GM12878 (cell line): ENCODE measurements at places on chromosomes 7 and 10.

DNA sequence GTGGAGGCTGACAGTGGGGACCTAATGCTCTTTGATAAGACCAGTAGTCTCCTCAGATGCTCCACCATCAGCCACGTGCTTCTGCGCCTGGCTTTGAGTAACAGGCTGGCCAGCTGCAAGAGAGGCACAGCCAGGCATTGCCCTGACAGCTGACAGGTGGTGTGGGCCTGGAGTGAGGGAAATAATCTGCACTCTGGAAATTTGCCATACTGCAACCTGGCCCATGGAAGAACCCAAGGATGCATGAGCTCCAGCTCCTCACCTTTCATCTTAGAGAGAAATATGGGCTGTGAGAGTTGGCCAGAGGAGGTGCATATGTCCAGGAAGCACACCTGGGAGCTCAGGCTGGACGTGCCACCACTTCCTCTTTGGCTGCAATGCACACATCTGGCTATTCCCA is 118.9 kb downstream of the PLXDC2 start:
- no peak for DNase-seq

DNA sequence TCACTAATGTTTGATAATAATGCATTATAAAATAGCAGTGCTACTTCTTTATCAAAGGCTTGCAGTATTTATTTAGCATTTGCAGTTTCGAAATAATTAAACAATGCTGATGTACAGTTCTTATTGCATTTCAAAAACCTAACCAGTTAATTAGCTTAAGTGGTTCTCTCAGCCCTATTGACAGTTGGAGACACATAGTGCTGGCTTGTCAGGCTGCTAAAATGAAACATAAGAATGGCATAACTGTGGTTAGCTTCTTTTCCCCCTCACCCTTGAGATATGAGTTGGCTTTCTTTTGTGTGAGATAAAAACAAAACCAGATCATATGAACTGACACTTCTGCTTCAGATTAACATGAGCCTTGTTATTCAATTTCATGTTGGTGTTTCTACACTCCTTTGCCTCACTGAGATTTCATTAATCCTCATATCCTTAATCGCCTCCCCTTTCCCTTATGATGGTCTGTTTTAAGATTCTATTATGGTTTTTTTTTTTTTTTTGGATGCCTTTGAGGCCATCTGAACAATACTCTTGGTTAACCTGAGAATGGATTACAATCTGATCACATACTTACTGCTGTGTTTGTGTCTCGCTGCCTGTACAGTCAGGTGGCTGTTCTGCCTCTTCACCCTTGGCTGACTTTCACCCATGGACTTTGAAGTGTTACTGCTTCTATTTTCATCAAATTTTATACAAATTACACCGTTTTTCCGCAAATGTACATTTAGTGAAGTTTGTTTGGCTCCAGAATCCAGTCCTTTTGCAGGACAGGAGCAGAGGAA is 108.0 kb downstream of the SDK1 start:
- no peak for DNase-seq

DNA sequence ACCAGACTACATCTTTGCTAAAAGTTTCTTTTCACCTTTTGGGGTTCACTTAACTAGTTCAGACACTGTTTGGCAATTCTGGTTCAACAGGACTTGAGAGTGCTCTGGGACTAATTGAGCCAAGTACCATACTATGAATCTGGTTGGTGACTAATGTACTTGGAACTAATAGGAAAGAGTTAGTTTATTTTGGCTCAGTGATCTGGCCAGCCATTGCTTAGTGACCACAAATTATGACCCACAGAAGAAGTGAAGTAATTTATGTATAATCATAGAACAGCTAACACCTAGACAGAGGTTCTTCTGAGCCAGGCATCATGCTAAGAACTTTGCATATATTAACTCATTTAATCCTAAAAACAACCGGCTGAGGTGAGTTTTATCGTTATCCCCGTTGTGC is 126.5 kb upstream of the JCAD start:
- DNase-seq, result no peak

DNA sequence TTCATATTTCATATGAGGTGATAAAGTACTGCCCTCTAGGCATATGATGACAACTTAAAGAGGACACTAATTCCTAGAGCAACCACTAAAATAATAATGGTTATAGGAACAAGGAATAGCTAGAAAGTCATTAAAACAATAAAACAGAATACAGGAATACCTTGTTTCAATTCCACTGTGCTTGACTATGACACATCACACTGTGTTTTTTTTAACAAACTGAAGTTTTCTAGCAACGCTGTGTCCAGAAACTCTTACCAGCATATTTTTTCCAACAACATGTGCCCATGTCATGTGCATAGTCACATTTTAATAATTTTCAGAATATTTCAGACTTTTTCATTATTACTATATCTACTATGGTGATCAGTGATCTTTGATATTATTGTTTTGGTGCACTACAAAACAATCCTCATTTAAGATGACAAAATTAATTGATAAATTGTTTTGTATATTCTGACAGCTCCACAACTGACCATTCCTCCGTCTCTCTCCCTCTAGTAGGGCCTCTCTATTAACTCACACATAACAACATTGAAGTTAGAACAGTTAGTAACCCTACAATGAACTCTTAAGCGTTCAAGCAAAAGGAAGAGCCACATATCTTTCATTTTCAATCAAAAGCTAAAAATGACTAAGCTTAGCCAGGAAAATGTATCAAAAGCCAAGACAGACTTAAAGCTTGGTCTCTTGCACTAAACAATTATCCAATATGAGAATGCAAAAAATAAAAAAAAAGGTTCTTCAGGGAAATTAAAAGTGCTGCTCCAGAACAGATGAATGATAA is 85.8 kb downstream of the SNX13 start:
- DNase-seq, result no peak

DNA sequence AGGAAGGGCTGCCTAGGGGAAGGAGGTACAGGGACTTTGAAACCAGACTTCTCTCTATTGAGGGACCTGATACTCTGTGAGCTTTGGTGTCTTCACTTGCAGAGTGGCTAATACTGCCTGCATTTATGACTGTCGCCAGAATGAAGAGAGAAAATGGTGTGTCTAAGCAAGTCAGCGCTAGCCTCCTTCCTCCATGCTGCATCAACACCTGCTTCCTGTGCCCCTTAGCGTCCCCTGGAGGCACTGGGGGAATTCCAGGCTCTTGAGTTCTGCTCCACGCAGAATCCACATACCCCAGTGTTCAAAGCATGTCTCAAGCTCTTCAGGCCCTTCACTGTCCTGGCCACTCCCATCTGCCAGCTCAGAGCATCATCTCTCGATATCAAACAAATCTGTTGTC is 140.5 kb downstream of the PKD1L1 start:
- no peak for DNase-seq

DNA sequence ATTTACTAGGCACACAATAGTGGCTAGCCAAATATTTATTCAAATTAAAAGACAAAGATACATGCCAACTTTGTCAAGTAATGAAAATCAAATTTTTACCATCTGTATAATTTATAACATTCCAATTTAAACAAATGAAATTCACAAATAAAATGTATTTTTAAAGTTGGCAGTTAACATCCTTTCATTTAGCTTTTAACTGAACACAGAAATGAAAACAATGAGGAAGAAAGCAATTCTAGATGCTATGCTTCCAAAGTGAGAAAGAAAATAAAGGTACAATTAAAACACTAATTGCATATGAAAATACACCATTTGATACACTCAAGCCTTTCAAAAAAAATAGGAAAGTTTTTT is 123.1 kb downstream of the MPP7 start:
- no peak for DNase-seq

DNA sequence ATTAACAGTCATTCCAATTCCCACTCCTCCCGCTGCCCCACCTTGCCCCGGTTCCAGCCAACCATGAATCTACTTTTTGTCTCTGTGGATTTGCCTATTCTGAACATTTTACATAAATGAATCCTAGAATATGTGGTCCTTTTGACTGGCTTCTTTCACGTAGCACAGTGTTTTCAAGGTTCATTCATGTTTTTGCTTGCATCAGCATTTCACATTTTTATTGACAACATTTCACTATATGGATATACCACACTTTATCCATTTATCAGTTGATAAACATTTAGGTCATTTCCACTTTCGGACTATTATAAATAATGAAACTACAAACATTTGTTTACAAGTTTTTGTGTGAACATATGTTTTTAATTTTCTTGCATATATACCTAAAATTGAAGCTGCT is 182.0 kb downstream of the ZNF248 start:
- no peak for DNase-seq

DNA sequence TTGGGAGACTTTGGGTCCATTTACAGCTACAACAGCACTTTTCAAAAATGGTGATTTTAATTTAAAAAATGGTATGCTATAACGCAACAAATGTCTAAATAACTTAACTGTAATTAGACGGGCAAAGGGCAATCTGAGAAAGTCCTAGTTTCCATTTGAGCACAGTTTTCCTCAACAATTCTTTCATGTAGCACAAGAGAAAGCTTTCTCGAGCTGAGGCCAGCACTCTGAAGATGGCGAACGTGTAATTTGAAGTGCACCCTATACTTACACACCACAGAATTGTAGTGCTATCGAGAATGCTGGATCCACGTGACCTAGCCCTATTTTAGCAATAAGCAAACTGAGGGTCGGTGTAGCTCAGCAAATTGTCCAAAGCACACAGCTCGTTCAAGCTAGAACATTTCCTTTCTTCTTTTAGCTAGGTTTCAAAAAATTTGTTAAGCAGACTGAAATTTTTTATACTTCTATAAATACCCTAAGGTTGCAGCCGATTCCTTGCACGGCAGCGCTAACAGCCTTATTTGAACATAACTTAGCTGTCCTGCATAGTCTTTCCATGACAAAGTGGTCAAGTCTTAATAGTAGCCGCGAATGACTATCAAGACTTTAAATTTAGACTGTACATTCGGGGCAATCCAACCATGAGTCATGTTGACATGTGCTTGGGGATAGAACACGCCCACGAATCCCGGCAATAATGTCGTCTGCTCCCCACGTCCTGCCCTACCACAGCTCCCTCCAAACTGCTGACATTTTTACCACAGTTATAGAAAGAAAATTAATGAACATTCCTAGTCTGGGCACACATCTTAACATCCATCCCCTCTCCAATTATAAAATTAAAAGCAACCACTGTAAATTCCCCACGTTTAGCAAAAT is 10.0 kb downstream of the KLF6 start:
- DNase-seq, result no peak

- peak; percentile 61 for DNase-seq
Measured at GRCh38 chr7:20310963-20311742, 19.5 kb upstream of the ITGB8 start.

DNA sequence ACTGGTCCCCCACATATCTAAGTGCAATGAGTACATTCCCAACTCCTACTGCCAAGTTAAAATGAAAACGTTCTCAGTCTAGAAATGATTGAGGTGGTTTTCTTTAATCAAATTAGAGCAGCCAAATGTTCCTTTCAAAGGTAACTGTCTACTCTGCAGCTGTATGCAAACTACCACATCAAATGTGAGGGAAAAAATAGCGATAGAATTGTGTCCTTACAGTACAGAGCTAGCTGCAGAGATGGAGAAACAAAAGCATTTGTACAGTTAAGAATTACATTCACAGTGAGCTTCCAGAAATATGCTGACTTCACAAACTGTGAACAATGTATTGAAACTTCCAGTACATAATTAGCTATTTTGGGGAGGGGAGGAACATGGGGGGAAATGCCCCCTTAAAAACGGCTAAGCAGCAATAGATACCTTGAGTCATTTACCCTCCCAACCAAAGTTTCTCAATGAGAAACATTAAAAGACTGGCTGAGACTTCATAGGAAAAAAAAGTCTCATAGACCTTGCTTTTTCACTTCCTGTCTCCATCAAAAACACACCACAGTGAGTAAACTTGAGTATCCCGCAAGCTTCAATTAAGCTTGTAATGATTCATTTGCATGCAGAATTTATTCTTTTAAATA is 22.9 kb downstream of the CDK6 start:
- DNase-seq, result peak; percentile 82

DNA sequence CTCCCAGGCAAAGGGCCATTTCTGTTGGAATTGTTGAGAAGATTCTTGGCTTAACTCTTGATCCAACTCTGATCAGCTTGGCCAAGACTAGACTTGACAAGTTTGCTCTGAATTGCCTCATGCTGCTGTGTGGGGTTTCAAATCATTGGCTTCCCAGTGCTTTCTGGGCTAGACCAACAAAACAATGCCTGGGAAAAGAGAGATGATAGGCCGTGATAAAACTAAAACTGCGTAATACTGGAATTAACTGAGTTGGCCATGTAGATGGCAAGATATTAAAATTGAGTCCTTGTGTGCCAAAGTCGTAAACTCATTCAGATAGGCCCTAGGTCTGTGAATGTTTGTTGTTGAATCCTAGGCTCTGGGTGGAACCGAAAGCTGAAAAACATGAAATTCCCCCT is 222.6 kb downstream of the MGMT start:
- no peak for DNase-seq

DNA sequence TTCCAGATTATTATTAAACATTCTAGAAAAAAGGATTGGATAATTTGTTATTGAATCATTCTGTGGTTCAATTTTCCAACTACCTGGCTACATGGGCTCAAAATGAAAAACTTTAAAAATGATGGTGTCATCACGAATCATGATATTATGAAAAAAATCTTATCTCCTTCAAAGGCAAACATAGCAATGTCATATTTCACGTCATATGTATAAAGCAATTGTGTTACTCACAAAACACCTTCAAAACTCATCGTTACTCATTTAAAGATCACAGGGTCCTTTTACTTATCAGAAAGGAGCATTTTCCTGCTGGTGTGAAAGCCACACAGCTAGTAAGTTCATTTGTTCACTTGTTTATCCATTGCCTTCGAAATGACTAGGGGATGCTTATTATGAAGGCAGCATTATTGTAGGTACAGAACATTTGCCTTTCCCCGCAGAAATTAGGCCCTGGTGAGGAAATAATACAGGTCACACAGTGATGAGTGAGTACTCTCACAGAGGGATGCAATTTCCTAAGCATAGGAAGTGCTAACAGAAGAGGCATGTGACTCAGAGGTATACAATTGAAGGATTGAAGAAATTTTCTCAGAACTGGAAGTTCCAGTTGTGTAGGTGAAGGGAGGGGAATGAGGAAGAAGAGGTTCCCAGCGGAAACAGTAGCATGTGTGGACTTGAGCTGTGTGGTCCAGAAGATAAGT is 478.7 kb downstream of the INHBA start:
- no peak for DNase-seq

DNA sequence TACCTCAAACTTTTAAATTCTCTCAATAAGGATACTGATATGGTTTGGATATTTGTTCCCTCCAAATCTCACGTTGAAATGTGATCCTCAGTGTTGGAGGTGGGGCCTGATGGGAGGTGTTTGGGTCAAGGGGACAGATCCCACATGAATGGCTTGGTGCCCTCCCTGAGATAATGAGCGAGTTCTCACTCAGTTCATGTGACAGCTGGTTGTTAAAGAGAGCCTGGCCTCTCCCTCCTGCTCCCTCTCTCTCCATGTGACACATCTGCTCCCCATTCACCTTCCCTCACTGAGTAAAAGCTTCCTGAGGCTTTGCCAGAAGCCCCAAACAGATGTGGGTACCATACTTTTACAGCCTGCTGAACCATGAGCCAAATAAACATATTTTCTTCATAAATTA is 19.2 kb downstream of the ABCB4 start:
- DNase-seq, result no peak

DNA sequence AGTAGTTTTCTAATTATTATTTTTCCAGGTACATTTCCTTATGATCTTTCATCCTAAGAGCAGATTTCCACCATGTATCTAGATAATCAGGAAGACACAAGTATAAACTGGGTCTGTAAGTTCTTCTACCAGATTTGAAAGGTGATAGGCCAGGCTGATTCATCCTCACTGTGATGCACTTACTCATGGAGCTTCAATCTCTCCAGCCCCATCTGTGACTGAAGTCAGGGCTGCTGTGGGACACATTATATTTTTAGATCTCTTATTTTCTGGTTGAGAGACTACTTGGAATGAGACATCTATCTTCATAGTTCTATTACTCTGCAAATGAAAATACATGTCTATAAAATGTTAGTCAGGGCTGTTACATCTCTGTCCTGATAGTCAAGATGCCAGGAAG is 85.5 kb upstream of the SLC25A13 start:
- no peak for DNase-seq
